ENCODE measurements at places on chromosomes 12 and 14.
A peak's percentile ranks its signal among the peaks of the same experiment; 100 is the strongest.

DNA sequence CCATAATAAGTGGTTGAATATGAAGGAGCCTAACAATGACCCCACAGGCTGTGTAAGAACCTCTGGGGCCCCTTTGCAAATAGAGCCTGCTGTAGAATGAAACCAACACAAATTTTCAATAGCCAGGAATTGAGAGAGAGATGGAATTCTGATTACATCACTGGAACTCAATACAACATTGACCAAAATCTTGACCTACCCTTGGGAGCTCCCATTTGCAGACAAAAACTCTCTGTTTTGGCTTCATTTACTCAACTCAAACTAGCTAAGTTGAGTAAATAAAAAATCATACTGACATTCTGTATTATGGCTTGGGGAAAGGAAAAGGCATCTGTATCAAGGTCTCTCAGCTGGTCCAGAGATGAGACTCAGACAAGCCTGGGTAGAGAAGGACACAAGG lies 91.0 kb downstream of the TBX3 start:
- DNase-seq, result no peak

GRCh38 chr12:56768424-56768823 lies 5.3 kb downstream of the HSD17B6 start:
- no peak for DNase-seq

GRCh38 chr14:106518054-106518943 lies 991.9 kb downstream of the TMEM121 start:
- peak; percentile 75 for DNase-seq

- DNase-seq, result no peak
Measured at GRCh38 chr12:29365091-29365490, 15.9 kb downstream of the ERGIC2 start.

DNA sequence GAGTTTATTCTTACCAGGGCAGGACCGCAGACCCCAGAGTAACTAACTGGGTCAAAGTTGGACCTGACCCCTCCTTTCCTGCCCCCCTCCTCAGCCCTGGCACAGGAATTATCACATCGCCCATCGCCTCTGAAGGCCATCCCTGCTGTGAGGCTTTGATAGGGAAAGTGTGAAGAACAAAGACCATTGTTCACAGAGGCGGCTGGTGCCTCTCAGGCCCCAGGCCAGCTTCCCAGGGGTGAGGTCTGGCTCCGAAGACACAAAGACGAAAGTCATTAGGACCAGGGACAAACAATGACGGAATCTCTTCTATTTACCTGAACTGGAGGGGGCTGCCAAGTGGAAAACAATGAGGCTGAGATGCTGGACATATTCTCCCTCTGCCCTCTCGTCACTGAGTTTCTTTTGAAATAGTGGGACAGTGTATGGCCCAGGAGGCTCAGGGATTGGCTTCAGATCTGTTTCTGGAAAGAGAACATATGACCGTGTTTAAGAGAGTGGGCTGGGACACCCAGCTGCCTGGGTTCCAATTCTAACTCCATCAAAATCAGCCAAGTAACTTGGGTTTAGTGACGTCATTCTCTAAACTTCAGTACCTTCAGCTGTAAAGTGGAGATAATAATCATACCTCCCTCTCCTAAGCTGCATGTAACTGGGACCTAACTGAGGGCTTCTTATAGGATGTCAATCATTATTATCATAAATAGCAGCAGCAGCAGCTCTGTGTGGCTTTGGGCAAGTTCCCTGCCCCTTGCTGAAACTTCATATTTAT lies 769.4 kb downstream of the MED13L start:
- DNase-seq, result no peak

DNA sequence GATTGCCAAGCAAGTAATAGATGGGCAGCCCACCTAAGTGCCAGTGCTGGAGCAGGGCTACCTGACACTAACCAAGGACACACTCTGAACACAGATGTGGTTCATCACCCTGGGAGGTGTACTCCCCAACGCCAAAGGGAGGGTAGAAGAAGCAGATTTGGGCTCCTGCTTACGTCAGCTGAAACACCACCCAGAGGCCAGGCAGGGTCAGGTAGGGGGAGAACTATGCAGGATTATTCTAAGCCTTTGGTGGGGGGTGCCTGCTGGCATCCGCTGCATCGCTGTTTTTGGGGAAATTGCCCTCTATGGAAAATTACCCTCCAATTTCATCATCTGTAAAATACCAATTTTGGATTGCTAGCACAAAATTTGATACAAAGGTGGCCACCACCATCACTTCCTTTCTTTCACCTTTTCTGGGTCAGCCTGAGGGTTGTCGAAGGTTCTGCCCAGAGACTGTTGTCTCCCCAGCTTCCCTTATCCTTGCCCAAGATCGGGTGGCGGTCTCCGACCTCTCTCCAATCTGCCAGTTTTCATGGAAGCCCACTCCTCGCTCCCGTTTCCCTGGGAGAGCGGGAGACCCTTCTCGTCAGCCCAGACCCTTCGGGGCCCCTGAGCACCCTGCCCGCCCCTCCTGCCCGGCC lies 535 bp downstream of the BIN2 start:
- no peak for DNase-seq

DNA sequence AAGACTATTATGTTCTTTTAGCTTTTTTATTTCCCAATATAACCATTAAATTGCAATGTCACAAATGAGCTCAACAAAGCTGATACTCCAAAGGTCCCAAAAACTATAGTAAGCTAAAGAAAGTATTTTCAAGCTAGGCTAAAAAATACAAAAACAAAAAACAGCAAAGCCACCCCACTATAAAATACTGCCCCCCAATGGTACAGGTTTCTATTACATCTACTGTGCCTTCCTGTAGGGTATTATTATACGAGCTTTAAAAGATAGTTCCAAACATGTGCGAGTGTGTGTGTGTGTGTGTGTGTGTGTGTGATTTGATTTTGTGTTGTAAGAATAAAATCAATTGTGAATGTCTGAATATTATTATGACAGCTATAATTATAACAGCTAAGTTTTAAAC lies 1.1 kb downstream of the IFNG start:
- DNase-seq, result no peak

DNA sequence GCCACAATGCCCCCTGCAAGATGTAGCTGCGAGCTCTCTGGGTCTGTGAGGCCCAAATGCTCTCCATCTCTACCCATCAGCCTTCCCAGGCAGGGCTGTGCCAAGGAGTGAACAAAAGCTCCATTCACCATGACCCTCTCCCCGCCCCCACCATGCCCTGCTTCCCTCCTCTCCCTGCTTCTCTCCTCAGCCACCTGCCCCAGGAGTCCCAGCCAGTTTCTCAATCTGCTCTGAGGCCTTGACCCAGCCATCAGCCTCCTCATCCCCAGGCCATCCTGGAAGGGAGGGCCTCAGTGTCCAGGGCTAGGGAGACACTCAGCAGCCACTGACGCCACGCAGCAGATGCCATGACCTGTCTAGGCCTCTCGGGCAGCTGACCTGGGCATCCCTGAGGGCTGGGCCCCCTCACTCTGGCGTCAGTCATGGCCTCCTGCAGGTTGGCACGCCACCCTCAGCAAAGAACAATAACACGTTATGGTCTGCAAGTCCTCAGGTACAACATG lies 8.5 kb upstream of the KRT5 start:
- no peak for DNase-seq

DNA sequence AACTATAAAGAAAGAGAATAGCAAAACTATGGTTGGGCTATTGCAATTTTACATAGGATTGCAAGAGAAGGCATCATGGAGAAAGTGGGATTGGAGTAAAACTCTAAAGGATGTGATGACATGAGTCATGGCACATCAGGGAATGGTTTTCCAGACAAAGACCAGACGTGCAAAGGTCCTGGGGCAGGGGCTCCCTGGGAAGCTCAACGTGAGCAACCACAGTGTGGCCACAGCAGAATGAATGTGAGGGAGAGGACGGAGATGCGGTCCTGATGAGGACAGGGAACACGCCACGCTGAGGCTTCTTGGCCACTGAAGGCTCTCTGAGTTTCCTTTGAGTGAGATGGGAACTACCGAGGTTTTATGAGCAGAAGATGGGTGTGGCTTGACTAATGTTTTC lies 38.2 kb downstream of the FZD10 start:
- no peak for DNase-seq

DNA sequence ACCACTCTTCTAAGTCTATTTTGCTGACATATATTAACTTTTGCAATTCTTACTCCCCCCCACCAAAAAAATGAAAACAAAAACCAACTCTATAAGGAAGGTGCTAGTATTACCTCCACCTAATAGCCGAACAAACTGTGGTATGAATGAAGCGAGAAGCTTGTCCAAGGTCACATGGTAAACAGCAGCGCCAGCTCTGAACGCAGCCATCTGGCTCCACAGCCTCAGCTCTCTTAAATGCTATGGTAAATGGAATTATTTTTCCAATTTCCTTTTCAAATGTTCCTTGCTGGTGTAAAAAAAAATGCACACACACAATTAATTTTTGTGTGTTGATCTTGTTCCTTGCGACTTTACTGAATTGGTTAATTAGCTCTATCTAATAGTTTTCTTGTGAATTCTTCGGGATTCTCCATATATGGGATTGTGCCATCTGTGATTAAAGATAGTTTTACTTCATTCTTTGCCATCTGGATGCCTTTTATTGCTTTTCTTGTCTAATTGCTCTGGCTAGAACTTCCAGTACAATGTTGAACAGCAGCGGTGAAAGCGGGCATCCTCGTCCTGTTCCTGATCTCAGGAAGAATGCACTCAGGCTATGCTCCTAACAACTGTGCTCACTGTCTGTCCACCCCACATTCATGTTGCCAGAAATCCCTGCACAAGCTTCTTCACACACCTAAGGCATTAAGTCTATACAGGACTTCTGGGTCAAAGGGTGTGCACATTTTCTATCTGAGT lies 10.7 kb upstream of the C12orf76 start:
- no peak for DNase-seq

DNA sequence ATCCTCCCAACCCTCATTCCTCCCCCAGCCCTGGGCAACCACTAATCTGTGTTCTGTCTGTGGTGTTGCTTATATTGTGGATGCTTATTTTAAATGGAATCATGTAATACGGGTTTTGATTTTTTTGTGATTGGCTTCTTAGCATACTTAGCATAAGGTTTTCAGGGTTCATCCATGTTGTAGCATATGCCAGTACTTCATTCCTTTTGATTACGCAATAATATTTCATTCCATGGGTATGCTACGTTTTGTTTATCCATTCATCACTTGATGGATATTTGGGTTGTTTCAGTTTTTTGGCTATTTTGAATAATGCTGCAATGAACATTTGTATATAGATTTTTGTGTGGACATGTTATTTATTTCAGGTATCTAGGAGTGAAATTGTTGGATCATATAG lies 82.9 kb downstream of the TSPAN9 start:
- no peak for DNase-seq

GRCh38 chr12:120125792-120126634 lies 9.5 kb upstream of the RAB35 start:
- no peak for DNase-seq

DNA sequence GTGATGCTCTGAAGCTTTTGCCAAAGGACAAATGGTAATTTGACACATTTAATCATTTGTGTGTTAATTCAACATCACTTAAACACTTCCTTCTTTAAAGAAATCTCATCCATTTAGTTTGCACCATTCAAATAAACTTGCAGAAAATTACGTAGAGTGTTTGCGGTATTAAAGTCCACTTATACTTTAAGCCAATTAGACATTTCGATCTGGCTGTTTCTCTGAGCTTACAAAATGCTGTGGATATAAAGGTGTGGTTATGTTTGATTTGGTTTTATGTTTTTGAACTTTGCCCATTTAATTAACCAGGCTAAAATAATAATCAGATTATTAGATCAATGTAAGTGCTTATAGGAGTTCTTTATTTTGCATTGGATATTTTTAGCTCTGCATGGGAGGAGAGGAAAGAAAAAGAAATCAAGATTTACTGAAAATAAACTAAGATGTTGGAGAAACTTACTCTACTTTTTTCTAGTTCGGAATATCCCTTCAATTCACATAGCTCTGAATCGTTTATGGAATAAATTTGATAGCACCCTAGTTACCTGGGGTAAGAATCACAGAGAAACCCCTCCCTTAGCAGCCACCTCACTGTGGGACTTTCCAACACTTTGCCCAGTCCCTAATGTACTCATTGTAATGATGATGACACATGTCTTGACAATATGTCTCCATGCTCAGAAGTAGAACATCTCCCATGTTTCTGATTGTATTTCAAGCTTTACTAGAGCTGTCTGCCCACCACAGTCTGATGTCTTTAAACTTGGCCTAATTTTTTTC lies 268.0 kb downstream of the BTG1 start:
- peak; percentile 13 for DNase-seq

DNA sequence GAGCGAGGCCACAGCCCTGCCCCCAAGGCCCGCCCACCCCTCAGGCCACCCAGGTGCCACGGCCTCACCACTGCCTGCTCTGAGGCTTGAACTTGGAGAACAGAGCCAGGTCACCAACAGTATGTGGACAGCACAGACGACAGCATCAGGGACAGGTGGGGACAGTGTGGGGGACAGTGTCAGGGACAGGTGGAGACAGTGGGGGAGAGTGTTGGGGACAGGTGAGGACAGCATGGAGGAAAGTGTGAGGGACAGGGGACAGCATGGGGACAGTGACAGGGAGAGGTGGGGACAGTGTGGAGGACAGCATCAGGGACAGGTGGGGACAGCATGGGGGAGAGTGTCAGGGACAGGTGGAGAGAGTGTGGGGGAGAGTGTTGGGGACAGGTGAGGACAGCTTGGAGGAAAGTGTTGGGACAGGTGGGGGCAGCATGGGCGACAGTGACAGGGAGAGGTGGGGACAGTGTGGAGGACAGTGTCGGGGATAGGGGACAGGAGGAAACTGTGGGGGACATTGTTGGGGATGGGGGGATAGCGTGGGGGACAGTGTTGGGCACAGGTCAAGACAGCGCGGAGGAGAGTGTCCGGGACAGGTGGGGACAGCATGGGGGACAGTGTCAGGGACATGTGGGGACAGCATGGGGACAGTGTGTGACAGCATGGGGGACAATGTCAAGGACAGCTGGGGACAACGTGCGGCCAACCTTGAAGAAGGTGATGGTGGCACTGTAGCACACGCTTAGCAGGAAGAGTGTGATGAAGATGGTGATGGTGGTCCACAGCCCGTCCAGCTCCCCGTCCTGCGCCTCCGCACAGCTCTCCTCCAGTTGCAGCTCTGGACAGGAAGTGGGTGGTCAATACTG lies 114.9 kb downstream of the TMEM121 start:
- DNase-seq, result no peak

- no peak for DNase-seq
Measured at GRCh38 chr14:54686219-54686870, 119.4 kb downstream of the SAMD4A start.

GRCh38 chr14:72664651-72665050 lies 229.2 kb downstream of the DPF3 start:
- DNase-seq, result no peak
